ENCODE measurements at places on chromosomes 2 and 18. TPM values are rescaled to one million over a fixed set of nuclear protein-coding genes. Genes with fewer than 3 reads are reported as not detected.

GAL3ST2 gene
- total RNA-seq: not detected

NTSR2 gene
- not detected for total RNA-seq

PROKR1 gene
- not detected for total RNA-seq

SP140 gene
- 0.89 TPM for total RNA-seq

TFPI gene
- total RNA-seq: 219 TPM

KCNG2 gene
- 6.0 TPM for total RNA-seq

ODC1 gene
- total RNA-seq: 656 TPM

ZNF385B gene
- total RNA-seq: 2.3 TPM

SERPINB13 gene
- not detected for total RNA-seq

NT5C1B gene
- total RNA-seq: not detected

RAMP1 gene
- 0.52 TPM for total RNA-seq

CETN1 gene
- not detected for total RNA-seq

CD207 gene
- total RNA-seq: not detected

ALPP gene
- total RNA-seq: not detected

TRMT61B gene
- total RNA-seq: 29.4 TPM

REG3G gene
- not detected for total RNA-seq

TMEM169 gene
- total RNA-seq: 0.17 TPM

ATP8B1 gene
- total RNA-seq: 0.25 TPM

SNTG2 gene
- total RNA-seq: not detected

GNLY gene
- total RNA-seq: not detected

ST6GAL2 gene
- total RNA-seq: not detected
